ENCODE measurements at places on chromosomes 12 and 14. TPM values are rescaled to one million over a fixed set of nuclear protein-coding genes. Genes with fewer than 3 reads are reported as not detected.

The KSR2 gene
- not detected for total RNA-seq

The LIN7A gene
- total RNA-seq: 6.6 TPM

The RNASE4 gene
- 4.8 TPM for total RNA-seq

GRCh38 chr12:2583091-2583497 lies 211.7 kb upstream of the FKBP4 start:
- DNase-seq: peak; percentile 51

DNA sequence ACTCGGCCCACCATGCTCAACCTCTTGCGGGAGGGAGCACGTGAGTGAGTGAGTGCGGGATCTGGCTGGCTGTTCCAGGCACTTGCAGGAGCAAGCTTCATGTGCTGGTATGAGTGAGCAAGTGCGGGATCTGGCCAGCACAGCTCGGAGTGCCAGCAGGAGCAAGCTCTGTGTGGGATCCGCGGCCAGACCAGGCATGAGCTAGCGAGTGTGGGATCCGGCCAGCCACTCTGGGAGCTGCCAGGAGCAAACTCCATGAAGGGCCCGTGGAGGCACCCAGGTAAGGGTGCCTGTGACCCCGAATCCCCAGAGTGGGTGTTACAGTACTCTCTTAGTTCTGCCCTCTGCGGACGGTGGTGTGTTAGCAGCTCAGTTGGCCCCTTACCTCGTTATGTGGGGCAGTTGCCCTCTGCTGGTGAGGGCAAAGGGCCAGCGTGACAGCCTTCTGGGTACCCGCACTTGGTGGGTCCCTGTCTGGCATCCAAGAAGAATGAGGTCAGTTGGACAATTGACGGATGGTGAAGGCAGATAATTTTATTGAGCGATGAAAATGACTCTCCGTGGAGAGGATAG lies 38.3 kb downstream of the RAD51B start:
- no peak for DNase-seq

DNA sequence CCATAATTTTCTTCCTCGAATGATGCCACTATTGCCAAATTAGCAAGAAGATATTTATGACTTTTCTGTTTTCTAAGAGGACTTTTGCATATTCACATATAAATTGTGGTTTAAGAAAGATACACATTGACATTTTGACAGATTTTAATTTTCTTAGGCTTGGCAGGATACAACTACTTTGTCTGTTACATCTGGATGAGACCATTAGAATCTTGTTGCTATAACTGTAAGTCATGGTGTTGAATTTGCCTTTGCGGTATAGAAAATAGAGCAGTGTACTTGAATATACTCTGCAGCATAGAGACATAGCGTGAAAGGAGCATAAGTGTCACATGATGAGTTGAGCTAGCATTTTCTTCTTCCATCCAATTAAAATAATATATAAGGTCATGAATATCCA lies 169.3 kb downstream of the FUT8 start:
- no peak for DNase-seq

GRCh38 chr14:65986041-65986440 lies 500.1 kb upstream of the CCDC196 start:
- peak; percentile 6 for DNase-seq

Measured in fibroblast of the aortic adventitia (primary cell).